ENCODE measurements at places on chromosomes 12 and 14.
A peak's percentile ranks its signal among the peaks of the same experiment; 100 is the strongest.

DNA sequence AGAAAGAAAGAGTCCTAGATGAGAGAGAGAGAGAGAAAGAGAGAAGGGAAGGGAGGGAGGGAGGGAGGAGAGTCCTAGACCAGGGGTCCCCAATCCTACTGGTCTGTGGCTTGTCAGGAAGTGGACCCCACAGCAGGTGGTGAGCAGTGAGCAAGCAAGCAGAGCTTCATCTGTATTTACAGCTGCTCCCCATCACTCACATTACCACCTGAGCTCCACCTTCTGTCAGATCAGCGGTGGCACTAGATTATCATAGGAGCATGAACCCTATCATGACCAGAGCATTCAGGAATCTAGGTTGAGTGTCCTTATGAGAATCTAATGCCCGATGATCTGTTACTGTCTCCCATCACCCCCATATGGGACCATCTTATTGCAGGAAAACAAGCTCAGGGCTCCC is 39.2 kb upstream of the AMN1 start:
- DNase-seq, result no peak

DNA sequence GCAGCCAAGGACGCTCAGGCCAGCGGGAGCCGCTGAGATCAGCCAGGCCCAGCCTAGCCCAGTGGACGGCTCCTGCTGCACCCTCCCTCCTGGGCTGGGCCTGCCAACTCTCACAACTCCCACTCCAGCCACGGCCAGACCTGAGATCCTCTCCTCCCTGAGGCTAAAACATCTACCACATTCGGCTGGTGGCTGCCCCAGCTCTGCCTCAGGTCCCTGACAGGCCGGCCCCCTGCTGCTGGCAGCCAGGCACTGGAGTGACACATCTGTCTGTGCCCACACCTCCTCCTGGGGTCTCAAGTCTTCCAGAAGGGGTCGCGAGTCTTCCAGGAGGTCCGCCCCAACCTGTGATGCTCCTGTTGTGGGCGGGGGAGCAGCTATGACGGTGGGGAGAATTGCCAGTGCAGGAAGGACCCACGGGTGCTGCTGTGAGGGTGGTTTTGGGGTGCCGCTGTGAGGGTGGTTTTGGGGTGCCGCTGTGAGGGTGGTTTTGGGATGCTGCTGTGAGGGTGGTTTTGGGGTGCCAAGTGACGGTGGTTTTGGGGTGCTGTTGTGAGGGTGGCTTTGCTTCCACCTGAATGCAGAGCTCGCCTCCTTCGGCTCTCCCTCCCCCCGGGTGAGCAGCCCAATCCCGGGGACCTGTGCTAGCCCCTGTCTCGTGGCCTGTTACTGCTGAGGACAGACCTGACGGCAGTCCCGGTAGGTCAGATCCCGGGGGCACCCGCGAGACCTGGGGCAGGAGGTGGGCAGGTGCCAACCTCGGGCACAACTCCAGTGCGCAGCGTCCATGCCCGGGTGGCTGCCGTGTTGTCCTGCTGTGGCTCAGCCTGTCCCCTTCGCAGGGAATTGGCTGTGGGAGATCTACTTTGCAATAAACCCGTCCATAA is 27.5 kb upstream of the C14orf180 start:
- DNase-seq, result no peak

- DNase-seq, result no peak
These were observed 318.7 kb downstream of the LRFN5 start for GRCh38 chr14:41925409-41925808.

GRCh38 chr12:31363416-31363809 is 37.5 kb upstream of the SINHCAF start:
- DNase-seq, result no peak

GRCh38 chr12:91562476-91562875 is 379.9 kb upstream of the DCN start:
- no peak for DNase-seq

DNA sequence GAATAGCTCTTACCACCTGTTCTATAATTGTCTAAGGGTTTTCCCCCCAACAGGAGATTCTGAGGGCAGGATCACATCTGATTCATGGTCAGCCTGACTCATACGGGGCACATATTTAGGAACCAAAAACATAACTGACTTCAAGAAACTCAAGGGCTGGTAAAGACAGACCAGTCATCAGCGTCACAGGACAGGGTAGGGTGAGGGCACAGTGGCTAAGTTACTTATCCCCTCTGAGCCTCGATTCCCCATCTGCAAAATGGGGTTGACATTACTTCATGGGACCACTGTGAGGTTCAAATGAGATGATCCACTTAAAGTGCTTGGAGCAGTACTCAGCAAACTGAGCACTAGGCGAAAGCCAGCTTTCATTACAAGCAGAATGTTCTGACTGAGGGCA is 606 bp downstream of the CINP start:
- peak; percentile 74 for DNase-seq

DNA sequence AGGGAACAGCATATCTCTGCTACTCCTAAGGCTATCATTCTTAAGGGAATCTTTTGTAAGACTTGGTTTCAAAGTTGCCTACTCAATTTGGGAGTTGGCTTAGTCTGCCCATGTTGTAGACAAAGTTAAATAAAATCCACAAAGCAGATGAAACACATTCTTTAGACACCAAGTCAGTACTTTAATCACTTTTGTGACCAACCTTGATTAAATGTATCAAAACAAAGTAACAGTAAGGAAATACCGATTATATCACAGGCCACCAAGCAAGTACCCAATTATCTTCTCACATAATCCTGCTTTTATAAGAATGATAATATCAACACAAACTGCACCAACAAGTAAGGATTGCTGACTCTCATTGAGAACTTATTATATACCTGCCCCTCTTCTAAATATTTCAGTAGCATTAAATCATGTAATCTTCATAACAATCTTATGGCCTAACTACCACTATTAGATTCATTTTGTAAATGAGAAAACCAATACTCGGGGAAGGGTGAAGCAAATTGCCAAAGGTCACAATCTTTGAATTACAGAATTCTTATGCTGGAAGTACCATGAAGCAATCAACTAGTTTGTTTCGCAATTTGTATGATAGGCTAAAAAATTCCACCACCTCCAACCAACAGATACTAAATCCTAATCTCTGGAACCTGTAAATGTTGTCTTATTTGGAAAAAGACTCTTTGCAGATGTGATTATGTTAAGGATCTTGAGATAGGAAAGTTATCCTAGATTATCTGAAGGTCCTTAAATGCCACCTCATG is 12.6 kb upstream of the DIO2 start:
- DNase-seq, result no peak

GRCh38 chr14:69318901-69319475 is 59.0 kb downstream of the GALNT16 start:
- DNase-seq, result peak; percentile 28

DNA sequence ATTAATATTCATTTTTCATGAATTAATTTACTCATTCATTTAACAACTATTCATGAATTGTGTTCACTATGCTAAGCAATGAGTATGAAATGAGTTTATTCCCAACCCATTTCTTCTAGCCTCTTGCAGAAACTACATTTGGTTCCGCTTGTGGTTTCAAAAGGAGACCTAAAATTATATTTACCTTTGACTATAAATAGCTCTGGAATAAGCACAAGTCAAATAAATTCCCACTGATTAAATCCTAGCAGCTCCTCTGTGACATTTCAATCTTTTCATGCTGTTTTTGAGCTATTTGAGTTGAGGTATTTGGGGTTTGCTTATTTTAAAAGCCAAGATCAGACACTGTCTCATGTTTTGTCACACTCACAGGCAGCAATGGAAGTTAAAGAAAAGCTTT is 46.9 kb downstream of the DUSP6 start:
- no peak for DNase-seq

- DNase-seq, result no peak
These were observed 51.6 kb downstream of the ERGIC2 start for GRCh38 chr12:29329411-29329810.

- DNase-seq, result no peak
These were observed 111.0 kb upstream of the NCOR2 start for GRCh38 chr12:124678421-124678893.
